Progenitor cell of endocrine pancreas (in vitro differentiated cells): ENCODE measurements at places on chromosomes 16 and 17. TPM values are rescaled to one million over a fixed set of nuclear protein-coding genes. Genes with fewer than 3 reads are reported as not detected.

DNA sequence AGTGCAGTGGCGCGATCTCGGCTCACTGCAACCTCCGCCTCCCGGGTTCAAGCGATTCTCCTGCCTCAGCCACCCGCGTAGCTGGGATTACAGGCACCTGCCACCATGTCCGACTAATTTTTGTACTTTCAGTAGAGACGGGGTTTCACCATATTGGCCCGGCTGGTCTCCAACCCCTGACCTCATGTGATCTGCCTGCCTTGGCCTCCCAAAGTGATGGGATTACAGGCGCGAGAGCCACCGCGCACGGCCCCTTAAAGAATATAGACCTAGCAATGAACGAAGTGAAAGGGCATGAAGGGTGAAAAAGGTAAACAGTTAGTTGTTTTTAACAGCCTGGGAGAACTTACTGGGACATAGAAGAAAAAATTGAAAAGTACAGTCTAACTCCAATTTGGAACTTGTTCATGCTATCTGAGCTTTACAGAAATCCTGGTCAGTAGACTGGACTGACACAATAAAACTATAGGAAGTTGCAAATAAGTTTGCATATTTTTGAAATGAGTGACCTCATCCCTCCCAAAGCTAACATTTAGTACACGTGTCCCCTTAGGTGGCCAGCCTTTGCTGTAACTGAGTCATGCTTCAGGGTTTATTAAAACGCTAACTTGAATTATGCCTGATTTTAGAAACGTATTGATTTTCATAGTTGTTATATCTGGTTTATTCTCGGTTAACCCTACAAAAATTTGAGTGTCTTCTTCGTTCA, 1.8 kb downstream of the COG1 start:
- H3K4me3 ChIP-seq = peak overlapping the region; percentile 55
- peaks cover 20% of the 10 kb centered on the region for H3K36me3 ChIP-seq
- peaks cover 6% of the 10 kb centered on the region for H3K27me3 ChIP-seq
- peak overlapping the region; percentile 79 for H3K27ac ChIP-seq
- no peak for DNase-seq

DNA sequence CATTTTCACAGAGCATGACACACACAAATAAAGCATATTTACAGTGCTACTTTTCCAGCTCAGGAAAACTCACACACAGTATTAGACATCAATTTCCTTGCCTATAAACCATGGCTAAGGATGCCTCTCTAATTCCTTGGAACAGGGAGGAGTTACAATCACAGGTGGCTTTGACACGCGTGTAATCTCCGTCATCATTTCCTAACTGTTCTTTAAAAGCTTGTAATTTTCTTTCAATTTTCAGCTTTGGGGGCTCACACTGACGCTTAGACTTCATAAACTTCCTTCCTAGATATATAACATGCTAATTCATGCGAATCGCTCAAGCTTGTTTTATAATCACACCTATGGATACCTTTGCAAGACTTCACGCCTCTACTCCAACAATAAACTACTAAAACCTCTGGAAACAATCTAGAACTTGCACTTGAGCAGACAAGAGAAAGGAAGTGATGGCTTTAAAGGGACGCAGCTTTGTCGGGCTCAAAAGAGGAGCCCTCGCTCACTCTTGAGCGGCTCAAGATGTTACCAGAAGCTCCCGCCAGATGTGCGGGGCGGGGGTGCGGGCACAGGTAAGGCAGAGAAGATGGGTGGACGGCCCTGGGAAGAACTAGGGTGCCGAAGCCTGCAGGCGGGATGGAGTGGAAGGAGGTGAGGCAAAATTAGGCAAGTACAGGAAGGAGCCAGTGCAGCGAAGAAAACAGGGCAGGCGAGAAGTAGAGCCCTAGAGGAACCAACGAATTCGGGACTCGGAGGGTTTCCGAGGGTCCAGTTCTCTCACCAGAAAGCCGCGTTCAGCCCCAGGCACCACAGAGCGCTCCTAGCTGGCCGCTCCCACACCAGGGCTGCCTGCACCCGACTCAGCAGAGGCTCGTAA, 631 bp downstream of the RETREG3 start:
- H3K4me1 ChIP-seq = peaks cover 22% of the 10 kb centered on the region
- H3K27me3 ChIP-seq = no peaks in the 10 kb centered on the region
- H3K4me3 ChIP-seq = peak overlapping the region; percentile 97

- no peak for DNase-seq
- no peak overlapping the region for H3K4me3 ChIP-seq
- H3K27ac ChIP-seq = no peak overlapping the region
These were observed 215.6 kb downstream of the GRIN2A start for GRCh38 chr16:9966569-9967157.

GRCh38 chr17:31538080-31538762, 146.7 kb downstream of the RAB11FIP4 start:
- no peaks in the 10 kb centered on the region for H3K27me3 ChIP-seq
- peaks cover 2% of the 10 kb centered on the region for H3K4me1 ChIP-seq
- no peak overlapping the region for H3K4me3 ChIP-seq
- peaks cover 3% of the 10 kb centered on the region for H3K36me3 ChIP-seq
- no peak for DNase-seq

Gene TCAP
- 1.8 and 2.7 TPM in 2 replicates for total RNA-seq

- H3K4me3 ChIP-seq = no peak overlapping the region
- DNase-seq = no peak
- H3K27me3 ChIP-seq = no peaks in the 10 kb centered on the region
These were observed 15.4 kb upstream of the PITPNA start for GRCh38 chr17:1578029-1578428.

DNA sequence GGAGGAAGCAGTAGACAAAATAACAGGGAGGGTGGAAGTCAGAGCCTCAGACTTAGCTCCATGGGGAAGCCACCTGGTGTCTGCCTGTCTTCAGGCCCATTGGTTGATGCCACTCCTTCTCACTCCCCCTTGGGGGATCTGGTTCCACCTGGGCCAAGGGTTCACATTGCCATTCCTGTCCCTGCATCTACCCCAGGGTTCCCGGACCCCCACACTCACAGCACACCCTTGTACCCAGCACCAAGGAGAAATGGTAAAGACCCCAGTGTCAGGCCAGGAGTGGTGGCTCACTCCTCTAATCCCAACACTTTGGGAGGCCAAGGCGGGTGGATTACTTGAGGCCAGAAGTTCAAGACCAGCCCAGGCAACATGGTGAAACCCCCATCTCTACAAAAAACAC, 1.0 kb upstream of the CA7 start:
- H3K27ac ChIP-seq = no peak overlapping the region
- peaks cover 83% of the 10 kb centered on the region for H3K27me3 ChIP-seq
- H3K4me3 ChIP-seq = peak overlapping the region; percentile 29
- DNase-seq = no peak
- peaks cover 3% of the 10 kb centered on the region for H3K4me1 ChIP-seq
- H3K36me3 ChIP-seq = no peaks in the 10 kb centered on the region

DNA sequence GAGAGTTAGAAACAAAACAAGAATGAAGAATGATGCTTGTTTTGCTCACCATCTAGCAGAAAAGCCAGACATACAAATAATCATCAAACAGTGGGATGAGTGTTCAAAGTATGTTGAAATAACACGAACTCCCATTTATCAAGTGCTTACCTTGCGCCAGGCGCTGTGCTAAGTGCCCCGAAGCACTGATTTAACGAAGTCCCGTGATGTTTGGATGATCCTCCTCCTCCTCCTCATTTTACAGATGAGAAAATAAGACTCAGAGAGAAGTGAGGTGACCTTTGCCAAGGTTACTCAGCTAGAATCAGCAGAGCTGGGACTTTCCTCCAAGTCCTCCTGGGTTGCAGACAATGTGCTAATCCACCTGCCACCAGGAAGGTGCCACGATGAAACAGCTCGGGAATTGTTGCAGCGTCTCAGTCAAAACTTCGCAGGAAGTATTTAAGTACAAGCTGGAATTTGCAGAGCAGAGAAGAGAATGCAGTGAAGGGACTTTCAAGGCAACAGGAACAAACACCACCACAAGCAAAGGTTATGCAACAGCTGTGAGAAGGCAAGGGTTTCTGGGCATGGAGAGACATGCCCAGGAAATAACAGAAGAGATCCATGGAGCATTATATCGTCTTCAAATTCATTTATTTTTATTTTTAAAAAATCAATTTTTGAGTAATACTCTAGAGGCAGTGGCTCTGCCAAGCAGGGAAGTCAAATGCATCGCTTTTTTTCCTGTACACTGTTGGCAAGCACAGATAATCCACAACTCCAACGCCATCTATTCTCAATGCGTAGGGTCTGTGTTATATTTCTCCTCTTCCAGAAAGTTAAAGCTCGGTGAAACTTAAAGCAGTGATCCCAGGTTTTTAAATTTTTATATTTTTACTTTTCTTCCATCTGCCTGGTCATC, 11.1 kb downstream of the PRCD start:
- DNase-seq = no peak
- no peak overlapping the region for H3K4me3 ChIP-seq
- H3K27me3 ChIP-seq = peaks cover 1% of the 10 kb centered on the region
- H3K27ac ChIP-seq = peak overlapping the region; percentile 65

Gene CDH5
- 0.36 TPM in 1 of 2 replicates, not detected in the other for total RNA-seq

DNA sequence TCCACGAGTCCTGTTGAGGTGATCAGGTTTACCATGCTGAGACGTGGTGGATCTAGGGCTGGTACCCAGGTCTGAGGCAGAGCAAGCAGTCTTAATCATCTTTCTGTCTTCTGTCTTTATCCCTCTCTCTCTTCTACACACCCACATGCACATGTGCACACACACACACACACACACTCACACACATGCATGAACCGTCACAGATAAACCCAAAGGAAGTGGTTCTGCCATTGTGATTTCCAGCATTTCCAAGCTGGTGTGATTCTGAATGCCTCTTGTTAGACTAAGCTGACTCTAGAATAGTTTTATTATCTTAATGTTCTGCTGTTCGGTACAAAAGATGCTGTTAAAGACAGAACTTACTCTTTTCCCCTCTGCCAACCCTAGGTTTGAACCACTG, 411.8 kb upstream of the SALL1 start:
- no peaks in the 10 kb centered on the region for H3K36me3 ChIP-seq
- no peak overlapping the region for H3K27ac ChIP-seq
- H3K4me1 ChIP-seq = peaks cover 2% of the 10 kb centered on the region
- H3K4me3 ChIP-seq = no peak overlapping the region
- no peak for DNase-seq
- peaks cover 6% of the 10 kb centered on the region for H3K27me3 ChIP-seq

Gene ZFPM1
- 88.5 and 90.6 TPM in 2 replicates for total RNA-seq

- no peaks in the 10 kb centered on the region for H3K36me3 ChIP-seq
- no peak for DNase-seq
- H3K4me1 ChIP-seq = peaks cover 7% of the 10 kb centered on the region
- H3K27ac ChIP-seq = no peak overlapping the region
- H3K27me3 ChIP-seq = peaks cover 23% of the 10 kb centered on the region
These were observed 37.8 kb upstream of the CSNK2A2 start for GRCh38 chr16:58235663-58236062.

- no peaks in the 10 kb centered on the region for H3K36me3 ChIP-seq
- H3K27ac ChIP-seq = no peak overlapping the region
- no peaks in the 10 kb centered on the region for H3K4me1 ChIP-seq
- H3K4me3 ChIP-seq = no peak overlapping the region
- DNase-seq = no peak
- H3K27me3 ChIP-seq = peaks cover 14% of the 10 kb centered on the region
These were observed 501.6 kb upstream of the PSMD7 start for GRCh38 chr16:73794994-73795393.

Gene PRR11
- 21.2 and 24.9 TPM in 2 replicates for total RNA-seq

Gene ATAD5
- 13.4 and 14.0 TPM in 2 replicates for total RNA-seq

- no peak overlapping the region for H3K4me3 ChIP-seq
- peaks cover 7% of the 10 kb centered on the region for H3K27me3 ChIP-seq
- DNase-seq = peak; percentile 56
- no peaks in the 10 kb centered on the region for H3K4me1 ChIP-seq
- H3K27ac ChIP-seq = no peak overlapping the region
- no peaks in the 10 kb centered on the region for H3K36me3 ChIP-seq
These were observed 196.1 kb downstream of the GSG1L start for GRCh38 chr16:27867122-27868110.
